ENCODE measurements at places on chromosomes 7 and 10.

DNA sequence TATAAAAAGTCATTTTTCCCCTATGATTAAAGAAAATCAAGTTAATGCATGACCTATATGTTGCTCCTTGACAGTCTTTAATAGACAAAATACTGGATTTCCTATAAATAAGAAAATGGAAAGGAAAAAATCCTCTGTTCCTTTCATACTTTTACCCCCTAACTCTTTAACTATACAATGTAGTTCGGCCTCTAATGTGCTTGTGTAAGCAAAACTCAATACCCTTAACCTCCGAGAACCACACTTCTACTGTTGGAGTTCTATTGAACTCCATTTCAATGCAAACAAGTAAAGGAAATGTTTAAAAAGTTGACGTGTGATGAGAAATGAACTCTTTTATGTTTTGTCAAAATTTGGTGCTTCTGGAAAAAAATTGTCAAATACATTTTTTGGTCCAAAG, 36.0 kb downstream of the HDAC9 start:
- DNase-seq: no peak

- no peak for DNase-seq
These were observed 1213.1 kb downstream of the DNAJB9 start for GRCh38 chr7:109782806-109783205.

- DNase-seq: peak; percentile 75
These were observed 285.8 kb downstream of the CAMK1D start for GRCh38 chr10:12635127-12635541.

GRCh38 chr10:77163670-77164348, 473.8 kb downstream of the KCNMA1 start:
- no peak for DNase-seq

DNA sequence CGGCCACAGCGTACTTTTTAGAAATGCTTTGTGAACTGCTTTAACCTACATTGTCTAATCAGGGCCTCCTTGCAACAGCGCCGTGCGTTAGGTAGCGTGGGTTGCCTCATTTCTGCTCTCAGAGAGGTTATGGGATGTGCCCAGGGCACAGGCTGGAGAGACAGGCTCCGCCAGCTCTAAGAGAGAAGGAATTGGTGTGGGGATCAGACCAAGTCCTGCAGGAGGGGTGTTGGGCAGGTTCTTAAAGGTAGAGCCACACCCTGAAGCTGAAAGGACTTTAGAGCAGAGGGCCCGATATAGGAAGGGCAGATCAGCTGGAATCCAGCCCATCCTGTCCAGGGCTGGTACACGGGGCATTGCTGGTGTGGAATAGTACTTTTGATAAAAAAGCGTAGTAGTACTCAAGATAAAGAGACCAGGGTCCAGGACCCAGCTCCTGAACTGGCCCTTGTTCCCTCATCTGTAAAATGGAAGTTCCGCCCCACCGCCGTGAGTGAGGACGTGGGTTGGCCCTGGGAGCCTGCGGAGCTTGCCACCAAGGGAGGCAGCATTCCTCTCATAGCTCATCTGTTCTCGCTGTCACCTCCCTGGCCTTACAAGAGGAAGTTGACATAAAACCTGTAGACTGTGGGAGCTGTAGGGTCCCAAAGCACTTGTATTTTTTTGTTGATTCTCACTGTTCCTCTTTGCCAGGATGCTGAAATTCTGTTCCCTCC, 37.2 kb downstream of the TMEM120A start:
- peak; percentile 80 for DNase-seq

- no peak for DNase-seq
These were observed 346.6 kb upstream of the KLF6 start for GRCh38 chr10:4131407-4132215.
